GF-D8 (cell line): ENCODE measurements at places on chromosomes 7 and 10.
A peak's percentile ranks its signal among the peaks of the same experiment; 100 is the strongest.

GRCh38 chr10:117627561-117627960 lies 85.0 kb downstream of the EMX2 start:
- no peak for DNase-seq

DNA sequence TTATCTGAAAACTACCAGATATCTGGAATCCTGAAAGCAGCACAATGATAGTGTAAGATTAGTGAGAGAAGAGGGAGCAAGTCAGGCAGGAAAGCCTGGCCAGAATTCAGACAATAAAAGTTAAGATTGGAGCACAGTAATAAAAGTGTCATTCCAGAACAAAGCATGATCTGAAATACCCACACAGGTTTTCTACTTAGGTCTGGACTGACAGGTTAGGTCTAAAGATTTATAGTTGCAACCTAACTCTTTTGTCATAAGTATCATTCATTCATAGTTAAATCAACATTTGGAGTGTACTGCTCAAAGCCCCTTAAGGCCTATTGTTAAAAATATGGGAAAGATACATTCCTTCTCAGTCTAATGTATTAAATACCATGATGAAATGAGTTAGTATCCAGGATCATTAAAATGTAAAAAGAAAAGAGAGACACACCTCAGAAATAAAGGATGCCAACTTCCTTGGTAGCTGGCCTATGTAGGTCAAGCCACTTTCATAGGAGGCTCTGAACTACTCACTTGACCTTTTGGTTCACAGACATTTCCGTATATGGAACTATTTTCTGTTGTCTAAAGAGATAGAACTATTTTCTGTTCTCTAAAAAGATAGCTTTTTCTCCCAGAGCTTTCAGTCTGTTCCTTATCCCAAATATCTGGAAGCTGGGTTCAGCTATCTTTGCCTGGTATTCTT lies 105.2 kb downstream of the FAS start:
- no peak for DNase-seq

- DNase-seq, result no peak
These were observed 365.6 kb upstream of the MGMT start for GRCh38 chr10:129101232-129101980.

DNA sequence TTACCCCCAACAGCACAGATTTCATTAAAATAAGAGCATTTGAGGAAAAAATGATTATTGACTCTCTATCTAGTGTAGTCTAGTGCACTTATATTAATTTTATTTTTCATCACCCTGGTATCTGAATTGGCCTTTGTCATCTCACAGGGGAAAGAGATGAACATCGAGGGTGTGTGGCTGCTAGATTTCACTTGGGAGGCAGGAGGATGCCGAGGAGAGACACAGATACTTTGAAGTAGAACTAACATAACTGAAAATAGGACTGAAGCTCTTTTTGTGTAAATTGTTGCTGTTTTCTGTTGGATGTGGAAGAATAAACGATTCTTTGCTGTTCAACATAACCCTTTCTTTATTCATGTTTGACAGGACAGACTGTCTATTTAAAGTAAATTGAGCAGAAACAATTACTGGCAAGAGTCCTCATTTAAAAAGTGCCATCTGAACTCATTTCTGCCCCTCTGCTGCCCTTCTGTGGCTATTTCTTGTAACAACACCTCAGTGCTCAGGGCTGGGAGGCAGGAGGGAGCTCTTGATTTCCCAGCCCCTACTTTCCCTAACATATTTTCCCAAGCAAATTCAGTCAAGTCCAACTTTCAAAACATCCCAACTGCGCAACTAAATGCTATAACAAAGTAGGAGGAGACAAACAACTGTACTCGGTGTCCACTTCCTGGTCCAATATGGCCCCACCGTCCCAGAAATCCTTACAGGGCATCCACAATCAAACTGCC lies 15.6 kb downstream of the LYZL1 start:
- DNase-seq, result peak; percentile 23

GRCh38 chr10:49534670-49535381 lies 4.1 kb downstream of the ERCC6 start:
- no peak for DNase-seq

- DNase-seq, result no peak
These were observed 21.5 kb downstream of the SPAG6 start for GRCh38 chr10:22366771-22367170.

GRCh38 chr7:17234030-17234397 lies 64.4 kb upstream of the AHR start:
- peak; percentile 40 for DNase-seq

- no peak for DNase-seq
These were observed 41.4 kb downstream of the STAM start for GRCh38 chr10:17685233-17685840.

- DNase-seq, result no peak
These were observed 39.6 kb downstream of the TCERG1L start for GRCh38 chr10:131271966-131272365.
